LHCN-M2 (cell line): ENCODE measurements at places on chromosomes 11 and 22. TPM values are rescaled to one million over a fixed set of nuclear protein-coding genes. Genes with fewer than 3 reads are reported as not detected.

RAD9A gene
- 6.7 and 12.3 TPM in 2 replicates for total RNA-seq

GALR3 gene
- not detected in 2 replicates for total RNA-seq

PARVA gene
- total RNA-seq = 49.6 and 55.7 TPM in 2 replicates

DNA sequence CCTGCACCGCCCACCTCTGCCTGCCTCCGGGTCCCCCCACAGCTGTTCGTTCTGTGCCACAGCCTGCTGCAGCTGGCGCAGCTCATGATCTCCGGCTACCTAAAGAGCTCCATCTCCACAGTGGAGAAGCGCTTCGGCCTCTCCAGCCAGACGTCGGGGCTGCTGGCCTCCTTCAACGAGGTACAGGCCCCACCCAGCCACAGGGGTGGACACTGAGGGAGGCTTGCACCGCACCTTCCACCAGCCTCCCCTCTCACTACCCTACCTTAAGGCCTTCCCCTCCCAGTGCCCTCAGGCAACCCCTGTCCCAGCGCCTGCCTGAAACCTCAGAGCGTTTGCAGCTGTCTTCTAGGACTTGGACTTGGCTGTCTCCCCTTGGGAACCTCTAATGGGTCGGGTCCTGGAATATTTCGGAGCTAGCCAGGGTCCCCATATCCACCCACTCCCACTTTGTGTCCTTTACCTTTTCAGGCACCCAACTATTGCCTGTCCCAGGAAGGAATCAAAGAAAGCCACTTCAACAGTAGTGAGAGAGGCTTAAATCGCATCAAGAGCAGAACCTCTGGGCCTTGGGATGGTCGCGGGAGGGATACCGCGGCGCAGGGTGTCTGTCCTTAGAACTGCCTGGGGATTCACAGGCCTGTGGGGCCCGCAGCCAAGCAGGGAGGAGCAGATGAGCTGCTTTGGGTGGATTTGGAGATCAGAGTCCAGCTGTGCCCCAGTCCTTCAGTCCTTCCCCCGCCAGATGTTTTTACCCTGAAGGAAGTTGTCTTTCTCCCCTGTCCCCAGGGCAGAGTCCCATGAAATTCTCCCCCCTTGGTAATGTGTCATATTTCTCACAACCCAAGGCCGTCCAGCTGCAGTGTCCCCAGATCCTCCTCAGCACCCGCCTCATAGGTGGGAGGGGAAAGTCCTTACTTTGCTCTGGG, 13.3 kb downstream of the SLCO2B1 start:
- DNase-seq = no peak
